Effector memory CD8-positive, alpha-beta T cell (primary cell): ENCODE measurements at places on chromosomes 7 and 10.

GRCh38 chr7:90455163-90456030, 14.0 kb upstream of the PTTG1IP2 start:
- DNase-seq = peak; percentile 8

DNA sequence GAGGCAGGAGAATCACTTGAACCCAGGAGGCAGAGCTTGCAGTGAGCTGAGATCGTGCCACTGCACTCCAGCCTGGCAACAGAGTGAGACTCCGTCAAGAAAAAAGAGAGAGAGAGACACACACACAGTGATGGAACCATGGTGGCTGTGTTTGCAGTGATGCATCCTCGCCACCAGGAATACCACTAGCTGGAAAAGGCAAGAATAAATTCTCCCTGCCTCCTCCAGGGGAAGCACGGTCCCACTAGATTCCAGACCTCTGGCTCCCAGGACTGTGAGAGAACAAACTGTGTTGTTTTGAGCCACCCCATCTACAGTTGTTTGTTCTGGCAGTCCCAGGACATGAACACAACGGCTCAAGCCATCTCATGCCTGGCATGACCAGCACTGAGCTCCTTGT, 320.3 kb upstream of the FOXK1 start:
- no peak for DNase-seq

DNA sequence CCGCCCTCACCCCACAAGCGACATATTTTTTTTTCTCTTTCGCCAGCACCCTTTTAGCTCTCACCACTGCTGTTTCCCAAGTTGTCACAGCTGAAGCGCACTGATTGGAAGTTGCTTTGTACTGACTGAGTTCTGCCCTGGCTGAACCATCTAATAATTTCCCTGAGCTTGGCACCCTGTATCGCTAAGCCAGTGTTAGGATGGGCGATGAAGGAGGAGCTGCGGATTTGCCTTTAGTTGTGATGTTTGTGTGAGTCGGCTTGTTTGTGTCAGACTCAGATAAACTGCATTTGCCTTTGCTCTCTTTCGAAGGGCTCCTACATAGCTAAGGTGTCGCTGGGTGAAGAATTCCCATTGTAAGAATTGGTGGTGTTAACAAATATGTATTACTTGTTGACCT, 1.3 kb upstream of the ATXN7L1 start:
- DNase-seq = no peak

- DNase-seq = no peak
Measured at GRCh38 chr10:5525561-5526341, 990 bp downstream of the CALML3 start.

GRCh38 chr10:9613338-9614075, 1404.2 kb upstream of the CELF2 start:
- no peak for DNase-seq

- no peak for DNase-seq
Measured at GRCh38 chr7:120725376-120726039, 132.4 kb downstream of the TSPAN12 start.
